A172 (cell line): ENCODE measurements at places on chromosomes 11 and 22.

- no peak for DNase-seq
Measured at GRCh38 chr11:120337355-120338106, 1.3 kb downstream of the ARHGEF12 start.

GRCh38 chr11:35039076-35039475 lies 99.9 kb upstream of the CD44 start:
- DNase-seq = peak; percentile 39

GRCh38 chr11:6443269-6444003 lies 2.6 kb upstream of the HPX start:
- DNase-seq = peak; percentile 47

DNA sequence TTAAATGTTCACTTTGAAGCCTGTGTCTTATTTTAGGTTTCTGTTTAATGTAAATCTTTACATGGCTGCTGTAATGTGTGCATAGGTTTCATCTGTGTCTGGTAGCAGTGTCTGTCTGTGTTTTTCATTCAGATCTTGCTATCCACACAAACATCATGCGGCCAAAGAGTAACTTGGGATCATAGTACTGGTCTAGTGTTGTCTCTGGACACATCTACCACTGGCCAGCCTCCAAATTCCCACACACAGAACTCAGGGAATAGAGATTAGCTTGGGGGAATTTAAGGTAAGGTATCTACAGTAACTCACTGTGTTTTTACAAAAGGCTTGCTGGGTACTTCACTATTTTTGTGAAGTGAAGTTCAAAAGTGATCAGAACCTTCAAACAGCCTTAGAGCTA lies 32.1 kb upstream of the ZNF143 start:
- DNase-seq = no peak

DNA sequence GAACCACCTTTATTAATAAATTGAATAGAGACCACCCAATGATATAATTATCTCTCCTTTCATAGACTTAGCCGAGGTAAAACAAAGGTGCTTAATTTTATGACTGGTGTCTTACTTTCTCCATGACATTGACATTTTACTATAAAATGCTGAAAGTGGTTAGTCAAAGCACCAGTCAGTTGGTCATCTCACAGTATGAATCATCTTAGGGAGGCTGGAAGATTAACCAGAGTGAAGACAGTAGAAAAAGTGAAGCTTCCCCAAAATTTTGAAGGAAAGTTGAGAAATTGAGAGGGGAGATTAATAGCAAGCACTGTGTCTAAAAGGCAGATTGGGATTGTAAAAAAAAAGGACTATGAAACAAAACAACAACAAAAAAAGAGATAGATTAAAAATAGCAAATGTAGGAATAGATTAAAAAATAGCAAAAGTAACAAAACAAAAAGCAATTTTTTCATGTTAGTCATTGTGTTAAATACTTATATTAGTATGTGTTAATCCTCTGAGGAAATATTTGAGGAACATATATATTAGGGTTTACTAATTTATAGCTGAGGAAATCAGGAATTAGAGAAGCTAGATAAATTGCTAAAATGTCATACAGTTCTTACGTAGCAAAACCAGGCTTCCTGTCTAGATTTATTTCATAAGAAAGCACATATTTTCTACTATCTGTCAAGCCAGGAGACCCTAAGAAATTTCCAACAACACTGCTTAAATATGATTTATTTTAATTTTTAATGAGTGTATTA lies 557.3 kb upstream of the ANO5 start:
- DNase-seq = no peak

DNA sequence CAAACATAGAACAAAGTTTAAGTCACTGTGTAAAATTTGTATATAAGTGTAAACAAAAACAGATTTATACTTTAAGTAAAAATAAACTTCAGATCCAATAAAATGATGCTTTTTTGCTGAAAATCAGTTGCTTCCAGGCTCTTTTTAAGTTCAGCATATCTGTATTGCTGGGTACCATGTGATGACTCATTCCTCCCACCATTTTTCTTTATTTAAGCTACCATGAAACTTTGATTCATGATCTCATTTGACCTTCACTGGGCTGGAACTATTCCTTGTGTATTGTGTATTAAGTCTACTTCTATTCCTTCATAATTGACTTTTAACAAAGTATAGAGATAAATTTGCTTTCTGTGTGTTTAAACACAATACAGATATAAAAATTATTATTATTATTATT lies 46.3 kb upstream of the RRM1 start:
- DNase-seq = no peak

DNA sequence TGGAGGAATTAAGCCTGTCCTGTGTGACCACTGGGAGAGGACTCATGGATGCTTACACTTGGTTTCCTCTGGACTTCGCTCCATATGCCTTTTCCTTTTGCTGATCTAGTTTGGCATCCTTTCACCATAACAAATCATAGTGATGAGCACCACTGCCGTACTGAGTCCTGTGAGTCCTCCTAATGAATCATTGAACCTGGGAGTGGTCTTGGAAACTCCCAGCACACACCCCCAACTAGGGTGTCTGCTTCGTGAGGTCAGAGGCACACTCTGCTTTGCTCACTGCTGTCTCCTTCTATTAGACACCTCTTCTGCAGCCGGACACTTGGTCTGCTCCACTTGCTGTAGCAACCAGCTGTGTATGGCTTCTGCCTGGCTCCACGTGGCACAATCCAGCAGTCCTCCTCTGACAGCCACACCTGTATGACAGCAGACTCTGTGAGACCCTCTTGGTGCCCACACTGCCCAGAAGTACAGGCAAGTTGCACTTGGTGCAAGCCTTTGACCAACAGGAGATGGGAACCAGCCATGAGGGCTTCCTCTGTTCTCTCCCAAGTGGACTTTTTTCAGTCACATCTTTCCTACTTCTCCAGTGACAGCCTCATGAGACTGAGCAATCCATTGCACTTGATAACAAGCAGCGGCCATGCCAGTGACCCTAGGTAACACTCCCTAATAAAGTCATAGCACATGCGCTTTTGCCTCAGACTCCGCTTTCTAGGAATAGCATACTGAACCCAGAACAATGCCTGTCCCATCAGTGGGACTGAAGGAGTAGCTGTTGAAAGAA lies 65.0 kb upstream of the HMGXB4 start:
- DNase-seq = peak; percentile 47

- DNase-seq = no peak
Measured at GRCh38 chr22:29207243-29207550, 1.5 kb downstream of the EMID1 start.

- no peak for DNase-seq
Measured at GRCh38 chr11:131248588-131248987, 121.8 kb upstream of the NTM start.

DNA sequence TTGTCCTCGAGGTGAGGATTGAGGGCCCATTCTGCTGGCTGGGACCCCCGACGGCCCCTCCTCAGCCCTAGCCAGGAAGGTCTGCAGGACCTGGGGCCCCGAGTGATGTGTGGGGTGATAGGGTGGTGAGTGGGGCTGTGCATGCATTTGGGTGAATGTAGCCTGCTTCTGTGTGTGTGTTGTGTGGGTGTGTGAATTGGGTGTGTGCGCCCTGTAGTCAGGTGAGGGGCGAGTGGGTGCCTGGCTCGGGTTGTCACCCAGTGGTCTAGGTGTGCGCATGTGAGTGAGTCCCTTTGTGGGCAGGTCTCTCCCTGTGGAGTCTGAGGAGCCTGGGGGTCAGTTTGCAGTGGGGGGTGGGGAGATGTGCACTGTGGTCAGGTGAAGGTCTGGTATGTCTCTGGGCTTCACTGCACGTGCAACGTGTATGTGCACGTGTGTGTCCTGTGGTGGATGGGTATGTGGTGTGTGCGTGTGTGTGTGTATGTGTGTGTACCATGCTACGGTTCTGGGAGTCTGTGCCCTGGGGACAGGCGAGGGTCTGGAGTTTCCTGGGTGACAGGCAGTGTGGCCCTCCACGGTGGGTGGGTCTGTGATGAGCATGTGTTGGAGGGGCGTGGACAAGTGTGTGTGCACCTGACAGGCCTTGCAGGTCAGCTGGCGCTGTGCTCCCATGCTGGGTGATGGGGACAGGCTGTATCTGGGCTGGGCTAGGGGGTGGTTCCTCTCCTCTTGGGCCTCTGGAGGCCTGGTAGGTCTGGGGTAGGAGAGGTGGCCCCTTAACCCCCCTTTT lies 1.0 kb downstream of the TMEM151A start:
- DNase-seq = no peak

- DNase-seq = peak; percentile 53
Measured at GRCh38 chr11:134139873-134140331, 71.0 kb downstream of the JAM3 start.
